Urinary bladder (tissue), 4 donors: ENCODE measurements at places on chromosomes 1 and 21. TPM values are rescaled to one million over a fixed set of nuclear protein-coding genes. Genes with fewer than 3 reads are reported as not detected.

The EPHA8 gene
- total RNA-seq: not detected

The CHIT1 gene
- total RNA-seq: 0.11 TPM

DNA sequence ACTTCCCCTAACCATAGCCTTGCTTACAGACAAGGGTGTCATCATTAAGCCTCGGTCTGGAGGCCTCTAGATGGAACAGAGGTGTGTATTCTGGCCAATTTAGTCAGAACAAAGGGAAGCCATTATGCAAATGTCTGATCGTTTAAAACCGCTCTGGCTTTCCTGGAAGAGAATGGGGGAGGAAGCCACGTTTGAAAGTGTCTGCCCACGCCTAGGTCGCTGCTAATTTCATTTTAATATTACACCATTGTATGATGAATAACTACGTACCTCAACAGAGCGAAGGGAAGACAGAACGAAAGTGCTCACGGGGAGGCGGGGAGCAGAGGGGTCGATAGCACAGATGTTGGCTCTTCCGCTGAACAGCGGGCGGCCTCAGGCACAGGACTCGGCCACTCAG is 41.1 kb upstream of the CSF3R start:
- no peak for DNase-seq

The AIRE gene
- 0.11 TPM for total RNA-seq

GRCh38 chr1:61082311-61083012 is at the start of gene NFIA:
NFIA (plus strand) TSS chr1:61082561.
- no peak for DNase-seq

- DNase-seq: no peak
Measured at GRCh38 chr1:89930579-89930978, 64.3 kb upstream of the ZNF326 start.

The LRRN2 gene
- total RNA-seq: 0.90 TPM

DNA sequence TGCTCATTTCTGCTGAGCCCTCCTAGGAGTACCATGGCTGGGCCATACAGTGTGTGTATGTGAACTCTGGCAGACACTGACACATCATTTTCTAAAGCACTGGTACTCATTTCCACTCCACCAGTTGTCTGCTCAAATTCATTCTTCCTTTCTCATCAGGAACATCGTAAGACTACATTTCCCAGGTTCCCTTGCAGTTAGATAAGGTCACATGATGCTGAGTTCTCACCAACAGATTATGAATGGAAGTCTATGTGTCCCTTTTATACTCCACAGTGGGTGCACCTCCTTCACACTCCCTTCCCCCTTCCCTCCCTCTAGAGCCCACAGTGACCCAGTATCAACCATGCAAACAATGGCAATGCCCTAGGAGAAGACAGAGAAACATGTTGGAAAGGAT is 38.3 kb upstream of the PAX7 start:
- no peak for DNase-seq

DNA sequence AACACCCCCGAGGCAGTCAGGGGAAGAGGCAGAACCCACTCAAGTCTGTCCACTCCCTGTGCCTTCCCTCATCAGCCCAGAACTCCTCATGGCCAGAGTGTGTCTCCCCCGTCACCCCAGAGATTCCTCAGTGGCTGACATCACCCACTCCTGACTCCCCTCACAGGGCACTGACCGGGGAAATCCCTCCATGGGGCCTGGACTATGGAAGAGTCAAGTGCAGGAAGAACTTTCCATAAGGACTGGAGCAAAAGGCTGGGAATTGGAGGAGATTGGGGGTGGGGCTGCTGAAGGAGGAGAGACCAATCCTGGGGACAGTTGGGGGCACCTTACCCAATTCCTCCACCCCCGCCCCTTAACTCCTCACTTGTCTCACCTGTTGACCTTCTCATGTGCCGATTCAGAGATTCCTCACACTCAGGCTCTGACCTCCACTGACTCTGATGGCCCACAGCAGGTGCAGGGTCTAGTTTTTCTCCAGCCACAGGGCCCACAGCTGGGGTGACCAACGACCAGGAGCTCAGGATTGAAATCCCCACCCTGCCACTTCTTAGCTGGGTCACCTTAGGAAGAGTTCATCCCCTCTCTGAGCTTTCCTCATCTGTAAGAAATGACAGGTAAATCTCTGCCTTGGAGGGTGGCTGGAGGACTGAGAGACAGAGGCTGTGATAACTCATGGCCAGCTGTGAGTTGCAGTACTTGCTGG is 481 bp upstream of the EXTL1 start:
- DNase-seq: no peak
